ENCODE measurements at places on chromosomes 4 and X. TPM values are rescaled to one million over a fixed set of nuclear protein-coding genes. Genes with fewer than 3 reads are reported as not detected.

- H3K36me3 ChIP-seq: peaks cover 13% of the 10 kb centered on the region
- no peak overlapping the region for H3K27ac ChIP-seq
- no peaks in the 10 kb centered on the region for H3K4me1 ChIP-seq
Observed at GRCh38 chr4:67512501-67512900, 32.8 kb downstream of the CENPC start.

DNA sequence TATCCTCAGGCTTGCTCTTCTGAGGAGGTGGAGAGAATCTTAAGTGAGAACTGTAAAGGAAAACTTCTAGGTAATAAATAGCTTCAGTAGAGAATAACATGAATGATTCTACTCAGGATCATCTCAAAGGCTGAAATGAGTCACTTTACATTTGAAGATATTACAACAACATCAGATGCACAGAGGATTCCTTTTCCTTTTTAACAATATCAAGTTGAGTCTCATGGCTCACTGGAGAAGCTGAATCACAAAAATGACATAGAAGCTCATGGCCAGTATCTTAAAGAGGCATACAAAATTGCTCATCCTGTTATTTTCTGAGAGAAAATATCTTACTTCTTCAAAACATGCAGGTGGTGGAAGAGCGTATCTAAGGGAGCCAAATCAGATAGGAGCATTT is 72.5 kb upstream of the EMCN start:
- no peak overlapping the region for H3K27ac ChIP-seq
- H3K36me3 ChIP-seq: no peaks in the 10 kb centered on the region
- no peaks in the 10 kb centered on the region for H3K4me1 ChIP-seq

GRCh38 chrX:121013897-121014455 is 28.4 kb upstream of the CT47A1 start:
- no peaks in the 10 kb centered on the region for H3K27me3 ChIP-seq
- H3K36me3 ChIP-seq: no peaks in the 10 kb centered on the region
- H3K4me1 ChIP-seq: no peaks in the 10 kb centered on the region
- no peak overlapping the region for H3K27ac ChIP-seq

- no peak overlapping the region for H3K4me3 ChIP-seq
- no peaks in the 10 kb centered on the region for H3K4me1 ChIP-seq
- H3K27ac ChIP-seq: no peak overlapping the region
- DNase-seq: no peak
- H3K36me3 ChIP-seq: no peaks in the 10 kb centered on the region
Observed at GRCh38 chrX:23012162-23012561, 12.4 kb downstream of the DDX53 start.

DNA sequence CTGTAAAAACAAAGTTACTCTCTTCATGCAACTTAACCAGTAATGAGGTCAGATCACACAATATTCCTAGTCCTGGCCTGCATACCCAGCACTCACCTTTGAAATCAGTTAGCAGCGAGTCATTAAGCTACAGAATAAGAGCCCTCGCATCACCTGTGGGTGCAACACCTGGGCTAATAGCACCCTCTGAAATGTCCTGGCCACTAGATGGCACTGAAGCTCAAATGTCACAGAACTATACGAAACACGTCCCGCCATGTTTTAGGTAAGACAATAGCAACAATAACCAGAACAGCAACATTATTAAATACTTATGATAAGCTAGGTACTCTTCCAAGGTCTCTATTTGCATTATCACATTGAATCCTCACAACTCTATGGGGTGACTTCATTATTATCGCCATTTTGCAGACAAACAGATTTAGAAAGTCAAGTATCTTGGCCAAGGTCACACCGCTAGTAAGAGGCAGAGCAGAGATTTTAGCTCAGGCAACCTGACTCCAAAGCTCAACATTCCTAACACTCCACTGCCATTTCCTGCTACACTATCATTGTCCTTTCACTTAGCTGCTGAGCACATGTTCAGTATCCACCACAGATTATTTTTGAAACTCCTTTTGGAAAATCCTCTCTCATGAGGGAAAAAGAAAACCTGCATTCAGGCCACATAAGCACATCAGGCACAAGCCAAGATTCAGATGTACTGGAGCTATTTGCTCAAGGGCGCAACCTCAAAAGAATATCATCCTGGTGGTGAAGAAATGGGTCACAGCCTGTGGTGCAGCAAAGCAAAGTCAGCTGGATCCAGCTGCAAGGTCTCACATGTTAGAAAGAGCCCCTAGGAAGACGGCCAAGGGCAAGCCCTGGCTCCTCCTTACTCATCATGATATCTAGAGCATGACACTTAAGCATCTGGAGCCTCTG is 59.5 kb upstream of the KDR start:
- H3K4me1 ChIP-seq: peaks cover 16% of the 10 kb centered on the region
- no peaks in the 10 kb centered on the region for H3K27me3 ChIP-seq
- DNase-seq: peak; percentile 64
- 0 out of 2 replicates have a peak, but pooled peaks cover 3% of the 10 kb centered on the region for H3K36me3 ChIP-seq
- H3K4me3 ChIP-seq: peak overlapping the region; percentile 17
- peak overlapping the region; percentile 59 for H3K27ac ChIP-seq

DNA sequence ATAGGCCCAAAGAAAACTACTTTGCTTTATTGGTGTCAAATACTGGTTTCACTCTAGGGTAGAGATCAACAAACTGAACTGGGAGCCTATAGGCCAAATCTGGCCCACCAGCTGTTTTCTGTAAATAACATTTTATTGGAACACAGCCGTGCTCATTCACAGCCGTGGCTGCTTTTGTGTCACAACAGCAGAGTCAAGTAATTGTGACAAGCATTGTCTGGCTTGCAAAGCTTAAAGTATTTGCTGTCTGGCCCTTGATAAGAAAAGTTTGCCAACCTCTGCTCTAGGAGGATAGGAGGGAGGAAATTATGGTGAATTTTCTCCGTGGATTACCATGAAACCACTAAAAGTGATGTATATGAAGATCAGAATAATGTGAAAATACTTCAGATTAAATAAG is 53.4 kb downstream of the GPAT3 start:
- no peak overlapping the region for H3K4me3 ChIP-seq
- no peaks in the 10 kb centered on the region for H3K27me3 ChIP-seq
- no peak for DNase-seq
- no peak overlapping the region for H3K27ac ChIP-seq
- no peaks in the 10 kb centered on the region for H3K36me3 ChIP-seq

DNA sequence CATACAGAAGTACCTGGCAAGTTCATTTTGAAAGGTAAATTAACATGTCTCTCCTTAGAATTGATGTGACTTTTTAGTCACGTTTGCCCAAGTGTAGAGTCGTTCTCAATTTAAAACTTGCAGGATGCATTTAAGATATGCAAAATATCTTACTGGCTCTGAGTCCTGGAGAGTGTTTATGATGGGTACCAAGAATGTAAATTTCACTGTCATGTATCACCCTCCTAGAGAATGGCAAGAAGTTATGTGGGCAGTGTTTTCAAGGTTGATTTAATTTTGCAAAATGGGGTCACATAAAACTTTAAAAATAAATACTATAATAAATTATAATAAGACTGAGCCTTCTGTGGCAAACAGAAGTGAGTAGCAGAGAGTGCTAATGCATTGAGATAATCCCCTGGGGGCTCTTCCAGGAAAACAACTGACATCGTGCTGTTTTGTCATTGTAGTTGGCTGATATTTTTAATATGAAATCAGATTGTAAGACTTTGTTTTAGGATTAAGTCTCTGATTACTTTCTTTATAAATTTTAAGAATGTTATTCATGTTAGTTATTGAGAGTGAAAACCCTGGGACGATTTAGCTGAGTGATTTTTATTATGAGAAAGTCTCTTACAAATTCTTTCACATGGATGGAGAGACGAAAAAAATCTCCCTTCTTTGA is 103.0 kb downstream of the AFF1 start:
- DNase-seq: no peak
- no peak overlapping the region for H3K4me3 ChIP-seq
- H3K36me3 ChIP-seq: no peaks in the 10 kb centered on the region
- H3K4me1 ChIP-seq: 0 out of 2 replicates have a peak, but pooled peaks cover 2% of the 10 kb centered on the region
- H3K27me3 ChIP-seq: no peaks in the 10 kb centered on the region
- H3K27ac ChIP-seq: no peak overlapping the region

DNA sequence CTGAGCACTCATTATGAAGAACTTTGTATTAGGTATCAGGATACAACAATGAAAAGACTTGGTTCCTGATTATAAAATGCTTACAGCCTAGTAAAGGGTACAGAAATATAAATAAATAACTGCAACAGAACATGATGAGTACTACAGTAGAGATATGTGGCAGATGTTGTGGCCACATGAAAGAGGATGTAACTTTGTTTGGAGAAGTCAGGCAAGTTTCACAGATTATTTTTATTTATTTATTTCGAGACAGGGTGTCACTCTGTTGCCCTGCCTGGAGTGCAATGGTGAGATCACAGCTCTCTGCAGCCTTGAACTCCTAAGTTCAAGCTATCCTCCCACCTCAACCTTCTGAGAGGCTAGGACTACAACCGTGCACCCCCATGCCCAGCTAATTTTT is 15.8 kb upstream of the UBE2K start:
- no peak overlapping the region for H3K27ac ChIP-seq
- no peak overlapping the region for H3K4me3 ChIP-seq
- H3K27me3 ChIP-seq: no peaks in the 10 kb centered on the region
- no peak for DNase-seq
- no peaks in the 10 kb centered on the region for H3K36me3 ChIP-seq

DNA sequence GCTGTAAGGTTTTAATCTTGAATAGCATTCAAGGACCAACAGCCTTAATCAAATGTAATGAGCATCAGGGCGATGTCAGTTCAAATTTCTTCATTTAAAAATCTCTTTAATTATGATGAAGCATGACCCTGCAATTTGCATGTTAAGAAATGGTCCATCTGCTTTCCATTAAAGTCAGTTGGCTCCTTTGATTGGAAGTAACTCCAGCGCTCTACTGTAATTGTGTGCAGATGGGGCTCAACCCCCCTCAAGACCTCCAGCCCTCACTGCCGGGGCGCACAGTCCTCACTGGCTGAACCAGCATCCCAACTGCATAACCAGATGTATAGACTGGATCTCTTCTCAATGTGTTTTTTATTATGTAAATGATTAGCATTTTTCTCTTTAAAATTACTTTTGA is 126.9 kb downstream of the VCX3B start:
- no peak overlapping the region for H3K27ac ChIP-seq
- H3K4me3 ChIP-seq: no peak overlapping the region
- DNase-seq: no peak
- no peaks in the 10 kb centered on the region for H3K4me1 ChIP-seq
- no peaks in the 10 kb centered on the region for H3K27me3 ChIP-seq

Gene NSG1
- 0.12 TPM for total RNA-seq

Gene IQCM
- 0.20 TPM for total RNA-seq

Gene SPANXB1
- total RNA-seq: not detected

Gene PDGFC
- total RNA-seq: 9.8 TPM

Gene DCHS2
- total RNA-seq: 0.05 TPM

Data from HCT116 (cell line).